ENCODE measurements at places on chromosomes 6 and 20.

DNA sequence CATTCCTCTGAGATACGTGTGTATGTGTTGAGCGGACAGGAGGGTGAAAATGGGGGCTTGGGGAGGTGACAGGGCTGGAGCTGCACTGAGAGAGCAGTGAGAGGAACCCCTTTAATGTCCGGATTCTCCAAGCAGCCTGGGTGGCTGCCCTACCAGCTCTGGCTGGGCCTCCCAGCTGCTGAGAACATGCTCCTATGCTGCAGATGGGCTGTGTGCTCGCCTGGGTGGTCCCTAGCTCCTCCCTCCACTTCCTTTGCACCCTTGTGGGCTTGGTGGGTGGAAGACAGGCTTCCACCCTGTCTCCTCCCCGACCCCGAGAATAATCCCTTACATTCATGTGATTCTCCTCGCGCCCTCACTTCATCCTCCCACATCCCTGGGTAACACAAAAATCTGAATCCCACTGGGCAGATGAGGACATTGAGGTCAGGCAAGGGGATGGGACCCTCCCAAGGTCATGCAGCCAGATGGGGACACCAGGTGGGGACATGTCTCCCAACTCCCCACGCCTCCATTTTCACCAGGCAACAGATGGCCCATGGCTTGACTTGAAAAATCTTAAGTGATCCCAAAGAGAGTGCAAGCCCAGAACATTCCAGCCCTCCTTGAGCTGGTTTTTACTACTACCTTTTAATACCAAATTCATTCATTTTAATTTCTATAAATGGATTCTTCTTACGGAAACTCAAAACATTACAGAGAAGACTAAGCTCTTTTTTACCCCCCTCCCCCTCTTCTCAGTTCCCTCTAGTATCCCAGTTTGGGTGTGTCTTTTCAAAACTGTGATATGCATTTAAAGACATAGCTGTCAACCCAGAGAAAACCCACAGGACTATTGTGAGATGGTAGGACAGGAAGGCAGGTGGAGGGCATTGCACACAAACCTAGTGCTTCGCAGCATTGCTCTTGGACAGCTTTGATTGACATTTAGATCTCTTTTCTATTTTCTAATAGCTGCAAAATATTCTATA is 5.0 kb upstream of the PDRG1 start:
- no peak for DNase-seq

DNA sequence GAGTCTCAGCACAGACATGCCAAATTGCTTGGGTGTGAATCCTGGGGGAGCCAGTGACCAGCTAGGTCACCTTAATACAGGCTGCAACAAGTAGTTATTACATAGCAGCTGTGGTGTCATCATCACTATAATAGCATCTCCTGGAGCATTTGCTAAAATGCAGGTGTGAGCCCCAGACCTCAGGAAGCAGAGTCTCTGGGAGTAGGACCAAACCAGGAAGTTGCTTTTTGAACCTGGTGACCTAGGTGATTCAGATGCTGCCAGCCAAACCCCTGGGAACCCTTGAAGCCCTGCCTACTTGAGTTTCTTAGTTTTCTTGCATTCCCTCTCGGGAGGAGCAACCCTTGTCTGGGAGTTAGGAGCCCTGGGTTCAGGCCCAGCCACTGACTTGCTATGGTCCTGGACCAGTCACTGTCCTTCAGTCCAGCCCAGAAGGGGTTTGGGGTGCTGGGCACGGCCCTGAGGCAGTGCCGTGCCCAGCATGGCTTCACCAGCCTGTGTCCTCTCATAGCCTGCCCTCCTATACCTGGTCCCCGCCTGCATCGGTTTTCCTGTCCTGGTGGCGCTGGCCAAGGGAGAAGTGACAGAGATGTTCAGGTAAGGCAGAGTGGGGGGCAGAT is 39.3 kb upstream of the ID1 start:
- no peak for DNase-seq

DNA sequence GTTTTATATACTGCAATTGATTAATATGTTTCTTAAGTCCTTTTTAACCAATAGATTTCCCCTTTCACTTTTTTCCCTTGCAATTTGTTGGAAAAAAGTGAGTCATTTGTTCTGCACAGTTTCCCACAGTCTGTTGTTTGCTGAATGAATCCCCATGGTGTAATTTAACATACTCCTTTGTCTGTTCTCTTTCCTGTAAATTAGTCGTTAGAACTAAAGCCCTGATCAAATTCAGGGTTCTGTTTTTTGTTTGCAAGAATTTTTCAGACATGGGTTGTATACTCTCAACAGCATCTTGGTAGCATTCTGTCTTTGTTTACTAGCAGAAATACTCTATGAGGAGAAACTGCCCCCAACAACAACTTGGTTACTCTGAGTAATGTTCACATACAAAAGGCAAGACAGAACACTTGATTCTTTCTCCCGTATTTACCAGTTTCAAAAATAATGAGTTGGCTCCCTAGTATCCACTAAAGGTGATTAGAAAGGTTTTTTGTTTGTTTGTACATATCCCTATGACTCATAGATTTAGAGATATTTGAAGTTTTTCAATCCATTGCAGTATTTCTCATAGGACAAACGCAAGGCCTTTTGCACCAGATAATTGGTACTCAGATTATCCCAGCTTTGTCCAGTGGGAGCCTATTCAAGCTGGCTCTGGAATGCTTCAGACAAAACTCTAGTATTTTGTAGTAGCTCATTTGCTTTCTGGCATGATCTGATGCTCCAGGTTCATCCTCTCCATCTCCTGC is 16.5 kb downstream of the BLOC1S5 start:
- no peak for DNase-seq

DNA sequence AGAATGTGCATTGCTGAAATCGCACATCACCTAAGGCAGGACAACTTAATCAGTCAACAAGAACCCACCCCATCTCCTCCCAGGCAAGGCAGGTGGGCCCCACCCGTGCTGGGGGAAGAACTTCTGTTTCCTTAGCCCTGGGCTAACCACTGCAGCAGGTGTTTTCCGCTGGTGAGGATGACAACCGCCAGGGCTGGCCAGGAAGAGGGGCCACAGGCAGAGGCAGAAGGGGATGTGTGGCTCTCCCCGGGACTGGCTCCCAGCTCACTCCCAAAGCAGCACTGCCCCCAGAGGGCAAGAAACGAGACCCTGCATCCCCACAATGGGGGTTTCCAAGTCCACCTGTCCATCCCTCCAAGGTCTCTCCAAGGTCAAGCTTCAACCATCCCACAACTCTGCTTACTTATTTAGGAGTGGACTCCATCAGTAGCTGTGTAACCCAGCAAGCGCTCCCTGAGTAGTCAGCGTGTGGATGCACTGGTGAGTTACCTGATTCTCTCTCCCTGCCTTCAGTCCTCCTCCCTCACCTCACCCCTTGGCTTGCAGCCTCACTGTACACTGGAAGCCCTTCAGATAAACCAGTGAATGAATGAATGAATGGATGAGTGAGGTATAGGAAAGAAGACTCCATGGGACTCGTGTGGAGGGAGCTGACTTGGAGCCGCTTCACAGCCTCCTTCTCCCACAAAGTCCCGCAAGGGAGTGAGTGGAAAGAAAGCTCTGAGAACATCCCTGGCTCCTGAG is 168.2 kb upstream of the CST7 start:
- no peak for DNase-seq

DNA sequence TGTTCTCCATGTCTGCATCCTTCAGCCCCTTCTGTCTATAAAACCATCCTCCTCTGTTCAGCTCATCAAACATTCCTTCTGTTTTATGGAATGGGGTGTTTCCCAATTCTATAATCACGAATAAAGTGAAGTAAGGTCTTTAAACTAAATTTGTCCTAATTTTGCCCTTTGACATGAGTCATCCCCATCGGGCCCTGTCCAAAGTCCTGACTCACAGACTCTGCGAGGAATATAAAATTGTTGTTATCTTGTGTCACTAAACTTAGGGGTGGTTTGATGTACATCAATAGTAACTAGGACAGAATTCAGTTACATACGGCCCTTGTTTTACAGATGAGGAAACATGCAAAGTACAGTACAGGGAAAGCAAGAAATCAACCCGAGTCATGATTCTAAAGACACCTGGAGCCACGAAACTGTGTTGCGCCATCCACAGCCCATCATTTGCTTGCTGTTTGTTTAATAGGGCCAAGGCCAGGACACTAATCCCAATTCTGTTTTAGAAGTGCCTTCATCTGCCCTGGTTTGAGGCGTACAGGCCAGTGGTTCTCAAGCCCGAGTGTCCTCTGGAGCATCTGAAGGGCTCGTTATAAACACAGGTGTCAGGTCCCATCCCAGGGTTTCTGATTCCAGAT is 2.8 kb downstream of the ACSS1 start:
- no peak for DNase-seq

DNA sequence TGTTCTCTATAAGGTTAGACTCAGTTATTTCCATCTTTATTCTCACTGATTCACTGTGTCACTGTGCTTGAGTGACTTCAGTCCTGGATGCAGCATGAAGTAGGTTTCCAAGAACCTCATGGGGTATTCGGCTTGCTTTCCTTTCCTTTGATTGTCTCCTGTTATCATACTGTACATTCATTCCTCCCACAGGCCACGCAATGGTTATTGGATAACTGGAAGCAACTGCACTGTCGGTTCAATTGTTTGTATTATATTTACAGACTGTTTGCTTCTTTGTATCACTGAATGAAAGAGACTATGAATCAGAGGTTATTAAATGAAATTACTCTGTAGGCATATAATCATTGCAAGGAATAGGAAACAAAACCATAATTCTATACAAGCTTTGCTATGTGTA is 129.4 kb downstream of the MAP7 start:
- no peak for DNase-seq

GRCh38 chr6:75922226-75922625 is 150.2 kb downstream of the IMPG1 start:
- DNase-seq = no peak

DNA sequence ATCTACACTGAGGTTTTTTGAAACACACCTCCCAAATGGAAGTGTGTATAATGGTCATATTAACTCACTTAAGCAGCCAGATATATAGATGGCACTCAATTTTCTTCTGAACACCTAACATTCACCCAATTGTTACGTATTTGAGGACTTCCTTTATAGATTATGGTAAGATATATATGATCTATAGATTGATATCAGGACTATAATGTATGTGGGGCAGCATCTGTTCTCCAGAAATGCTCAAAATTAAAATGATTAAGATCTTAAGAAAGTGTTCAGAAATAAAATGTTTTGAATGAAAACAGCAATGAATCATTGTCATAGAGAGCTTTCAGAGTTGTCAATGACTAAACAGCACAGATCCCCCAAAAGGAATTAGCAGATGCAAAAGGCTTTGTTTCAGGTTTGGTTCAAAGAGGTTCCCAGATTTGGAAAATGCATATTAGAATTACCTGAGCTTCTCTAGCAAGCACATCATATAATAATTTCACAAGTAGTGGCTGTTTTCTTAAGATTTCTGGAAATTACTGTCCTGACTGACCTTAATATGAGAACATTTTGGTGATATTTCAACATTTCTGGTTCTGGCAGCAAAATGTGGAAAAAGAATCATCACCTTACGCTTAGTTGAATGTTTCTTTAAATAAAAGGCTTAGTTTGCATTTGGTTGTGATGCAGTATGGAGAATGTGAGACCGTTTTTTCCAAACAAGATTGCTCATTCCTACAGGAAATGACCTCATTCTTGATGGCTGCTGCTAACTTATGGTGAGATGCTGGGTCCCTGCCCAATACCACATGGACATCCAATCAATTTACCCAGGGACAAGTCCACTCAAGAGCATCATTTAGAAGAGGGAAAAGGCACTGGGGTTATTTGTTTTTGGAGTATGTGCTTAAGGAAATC is 31.5 kb downstream of the TRAF3IP2 start:
- DNase-seq = no peak

GRCh38 chr6:15927531-15928225 is 201.2 kb upstream of the MYLIP start:
- no peak for DNase-seq

DNA sequence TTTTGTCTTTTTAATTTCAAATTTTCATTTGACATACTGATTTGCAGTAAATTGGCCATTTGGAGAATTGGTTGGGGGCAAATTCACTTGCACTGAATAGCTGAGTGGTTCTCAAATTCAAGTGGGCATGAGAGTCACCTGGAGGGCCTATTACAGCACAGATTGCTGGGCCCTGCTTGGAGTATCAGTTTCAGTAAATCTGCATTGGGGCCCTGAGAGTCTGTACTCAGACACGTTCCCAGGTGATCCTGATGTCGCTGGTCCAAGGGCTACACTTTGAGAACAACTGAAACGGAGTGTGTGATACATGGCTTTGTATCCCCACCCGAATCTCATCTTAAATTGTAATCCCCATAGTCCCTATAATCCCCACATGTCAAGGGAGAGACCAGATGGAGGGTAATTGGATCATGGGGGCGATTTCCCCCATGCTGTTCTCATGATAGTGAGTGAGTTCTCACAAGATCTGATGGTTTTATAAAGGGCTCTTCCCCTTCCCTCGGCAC is 115.9 kb downstream of the KLHL32 start:
- DNase-seq = no peak

GRCh38 chr6:551405-551804 is 105.5 kb downstream of the HUS1B start:
- no peak for DNase-seq

GRCh38 chr6:56152611-56153010 is 94.8 kb downstream of the COL21A1 start:
- no peak for DNase-seq

DNA sequence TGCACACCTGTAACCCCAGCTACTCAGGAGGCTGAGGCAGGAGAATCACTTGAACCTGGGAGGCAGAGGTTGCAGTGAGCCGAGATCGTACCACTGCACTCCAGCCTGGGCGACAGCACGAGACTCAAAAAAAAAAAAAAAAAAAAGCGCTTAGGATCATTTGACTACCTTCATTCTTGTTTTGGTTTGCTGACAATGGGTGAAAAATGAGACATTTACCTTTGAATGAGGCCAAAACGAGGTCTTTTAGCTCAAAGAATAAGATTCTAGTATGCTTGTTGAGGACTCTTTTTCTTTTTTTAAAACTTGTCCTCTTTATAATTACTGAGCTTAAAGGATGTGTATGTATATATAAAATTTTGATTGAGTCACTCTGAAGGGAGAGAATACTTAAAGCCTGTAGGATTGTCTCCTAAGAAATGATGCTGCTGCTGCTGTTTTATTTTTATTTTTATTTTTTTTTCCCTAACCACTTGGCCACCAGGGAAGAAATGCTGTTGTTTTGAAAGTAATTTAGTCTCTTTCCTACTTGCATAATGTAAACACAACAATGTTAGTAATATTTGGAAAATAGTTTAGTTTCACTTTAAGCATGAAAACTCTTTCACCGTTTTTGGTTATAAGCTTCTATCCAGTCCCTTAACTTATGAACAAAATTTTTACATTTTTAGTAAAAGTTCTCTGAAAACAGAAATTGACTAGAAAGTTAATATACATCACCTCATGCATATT is 7.9 kb downstream of the UBR2 start:
- no peak for DNase-seq

All from activated CD4-positive, CD25-positive, alpha-beta regulatory T cell (primary cell).